Placental pericyte (primary cell): ENCODE measurements at places on chromosomes 6 and 20. TPM values are rescaled to one million over a fixed set of nuclear protein-coding genes. Genes with fewer than 3 reads are reported as not detected.

DLK2 gene
- 0.44 and 0.57 TPM in 2 replicates for total RNA-seq

ATRN gene
- total RNA-seq: 44.0 and 46.6 TPM in 2 replicates

UBE2V1 gene
- 77.9 and 86.3 TPM in 2 replicates for total RNA-seq

SLC16A10 gene
- total RNA-seq: 0.22 and 0.43 TPM in 2 replicates

TCF19 gene
- 0.66 and 57.8 TPM in 2 replicates for total RNA-seq

MATN4 gene
- 0.22 TPM in 1 of 2 replicates, not detected in the other for total RNA-seq
